ENCODE measurements at places on chromosomes 12 and 14.

- no peak for DNase-seq
These were observed 23.6 kb downstream of the RASSF3 start for GRCh38 chr12:64633940-64634337.

GRCh38 chr12:52193991-52194390, 2.2 kb upstream of the KRT80 start:
- DNase-seq: no peak

- no peak for DNase-seq
These were observed 25.4 kb downstream of the BCL11B start for GRCh38 chr14:99246536-99247097.

DNA sequence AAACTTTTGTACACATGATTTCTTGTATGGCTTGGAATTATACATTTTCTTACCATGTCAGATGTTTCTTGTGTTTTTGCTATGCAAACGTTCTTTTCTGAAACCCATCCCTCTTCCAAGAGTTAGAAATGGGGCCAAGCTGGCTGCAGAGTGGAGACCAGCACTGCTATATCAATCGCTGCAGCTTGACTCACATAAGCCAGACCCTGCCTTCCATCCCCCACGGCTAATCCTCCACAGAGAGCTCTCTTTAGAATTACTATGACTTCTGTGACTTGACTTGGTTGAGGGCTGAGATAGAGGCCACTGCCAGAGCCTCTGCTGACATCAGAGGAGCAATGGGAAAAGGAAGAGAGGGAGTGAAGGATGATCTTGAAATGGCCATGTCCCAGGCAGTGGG, 147.9 kb downstream of the DACT1 start:
- no peak for DNase-seq

- DNase-seq: no peak
These were observed 7.6 kb upstream of the HOXC4 start for GRCh38 chr12:54045868-54046521.

DNA sequence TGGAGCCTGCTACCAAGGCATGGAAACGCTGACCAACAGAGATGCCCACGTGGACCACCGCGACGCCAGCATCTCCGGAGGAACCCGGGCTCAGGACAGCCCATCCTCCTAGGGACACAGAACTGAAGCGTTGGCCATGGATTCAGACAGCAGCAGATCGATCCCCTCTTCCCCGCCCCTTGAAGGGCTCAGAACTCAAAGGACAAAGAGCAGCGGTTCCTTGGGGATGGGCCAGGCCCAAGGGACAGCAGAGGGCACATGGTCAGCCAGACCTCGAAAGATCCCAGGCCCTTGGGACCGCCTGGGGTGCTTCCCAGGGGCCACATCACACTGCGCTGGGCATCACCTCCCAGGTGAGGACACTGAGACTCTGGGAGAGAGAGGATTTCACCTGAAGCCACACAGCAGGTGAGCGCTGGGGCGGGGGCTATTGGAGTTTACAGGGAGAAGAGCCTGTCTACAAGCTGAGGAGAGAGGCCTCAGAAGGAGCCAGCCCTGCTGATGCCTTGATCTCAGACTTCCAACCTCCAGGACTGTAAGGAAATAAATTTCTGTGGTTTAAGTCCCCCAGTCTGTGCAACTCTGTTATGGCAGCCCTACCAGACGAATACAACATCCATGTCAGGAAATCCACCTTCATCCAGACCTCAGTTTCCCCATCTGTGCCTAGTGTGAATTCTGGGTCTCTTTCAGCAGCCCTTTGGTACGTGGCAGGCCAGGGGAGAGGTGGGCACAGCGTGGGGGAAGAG, 49.4 kb downstream of the CCNK start:
- DNase-seq: no peak

DNA sequence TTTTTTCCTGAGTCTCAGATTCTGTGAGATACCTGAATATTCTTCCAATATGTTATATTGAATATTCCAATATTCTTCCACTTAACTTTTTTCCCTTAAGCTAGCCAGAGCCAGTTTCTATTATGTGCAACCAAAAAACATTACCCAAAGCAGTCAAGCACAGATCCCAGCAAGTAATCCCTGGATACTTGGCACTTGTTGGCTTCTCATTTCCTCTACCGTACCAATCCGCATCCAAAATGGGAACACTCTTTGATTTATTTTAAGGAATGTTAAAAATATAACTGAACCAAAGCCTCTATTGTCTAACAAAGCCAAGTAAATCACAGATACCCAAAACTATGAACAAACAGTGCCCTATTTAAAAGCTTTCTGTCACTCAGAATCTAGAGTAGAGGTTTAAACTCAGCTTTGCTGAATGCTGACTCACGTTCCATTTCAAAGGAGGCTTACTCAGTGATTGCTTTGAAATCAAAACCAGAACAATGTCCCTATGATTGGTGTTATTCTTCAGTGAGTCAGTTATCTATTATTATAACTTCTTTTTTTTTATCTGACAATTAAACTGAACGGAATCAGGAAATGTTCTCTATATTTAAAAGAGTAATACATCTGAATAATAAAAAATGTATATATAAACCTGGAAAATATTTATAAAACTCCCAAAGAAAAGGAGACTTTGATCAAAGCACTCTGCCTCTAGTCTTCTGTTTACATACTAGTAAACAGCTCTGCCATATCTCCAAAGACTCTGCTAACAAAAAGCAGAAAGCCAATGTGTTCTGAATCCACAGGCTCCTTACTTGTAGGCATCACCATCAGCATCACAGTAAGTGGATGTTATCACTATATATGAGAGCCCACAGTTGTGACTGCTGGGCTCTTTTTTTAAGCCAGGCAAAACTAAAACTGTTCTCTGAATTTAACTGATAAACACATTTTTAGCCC, 360.8 kb downstream of the CCDC91 start:
- DNase-seq: no peak

DNA sequence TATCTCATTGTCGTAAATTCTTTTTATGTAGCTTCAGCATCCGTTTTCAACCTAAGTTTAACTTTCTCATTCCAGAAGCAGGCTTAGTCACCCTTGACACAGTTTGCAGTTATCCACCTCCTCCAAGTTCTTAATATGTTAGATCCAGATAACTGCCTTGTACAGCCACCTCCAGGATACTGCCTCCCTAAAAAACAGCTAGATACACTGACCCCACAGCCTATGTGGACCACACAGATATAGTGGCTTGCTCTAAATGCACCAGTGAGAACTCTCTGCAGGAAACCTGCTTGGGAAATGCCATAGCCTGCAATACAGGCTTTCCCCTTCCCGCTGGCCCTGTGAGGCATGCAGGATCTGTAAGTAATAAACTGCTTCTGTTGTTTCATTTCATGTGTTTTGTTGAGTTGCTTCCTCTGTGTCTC, 11.1 kb upstream of the RTL1 start:
- no peak for DNase-seq

Data from NCI-H774 (cell line).